ENCODE measurements at places on chromosomes 7 and 10. TPM values are rescaled to one million over a fixed set of nuclear protein-coding genes. Genes with fewer than 3 reads are reported as not detected.

ADARB2 gene
- 0.76 TPM for total RNA-seq

ZP3 gene
- 1.5 TPM for total RNA-seq

XRCC2 gene
- total RNA-seq: 4.1 TPM

OR13A1 gene
- 0.06 TPM for total RNA-seq

P4HA1 gene
- 52.2 TPM for total RNA-seq

C10orf67 gene
- total RNA-seq: 1.8 TPM

WNT16 gene
- total RNA-seq: 0.58 TPM

ITPRID1 gene
- not detected for total RNA-seq

CFAP58 gene
- 0.35 TPM for total RNA-seq

SFXN4 gene
- 18.0 TPM for total RNA-seq

CPXM2 gene
- total RNA-seq: 9.5 TPM

CRHR2 gene
- 0.64 TPM for total RNA-seq

CCDC71L gene
- 9.6 TPM for total RNA-seq

ADD3 gene
- total RNA-seq: 290 TPM

ZNF212 gene
- total RNA-seq: 11.4 TPM

TDRD1 gene
- 0.06 TPM for total RNA-seq

SFRP4 gene
- 11.2 TPM for total RNA-seq

HK1 gene
- 58.3 TPM for total RNA-seq

GFRA1 gene
- total RNA-seq: 43.8 TPM

BPGM gene
- 68.5 TPM for total RNA-seq

CALD1 gene
- total RNA-seq: 167 TPM

AGR3 gene
- total RNA-seq: 1.1 TPM

MYOZ1 gene
- total RNA-seq: 196 TPM

PVRIG gene
- total RNA-seq: not detected

MRLN gene
- total RNA-seq: 26.3 TPM

NCF1 gene
- 6.5 TPM for total RNA-seq

JAKMIP3 gene
- 0.35 TPM for total RNA-seq

PTPRN2 gene
- total RNA-seq: 6.2 TPM

PRKCQ gene
- 17.2 TPM for total RNA-seq

ACSM6 gene
- 0.12 TPM for total RNA-seq

SLC26A4 gene
- 3.2 TPM for total RNA-seq

GSDME gene
- total RNA-seq: 12.0 TPM
